ENCODE measurements at places on chromosomes 6 and 20.

DNA sequence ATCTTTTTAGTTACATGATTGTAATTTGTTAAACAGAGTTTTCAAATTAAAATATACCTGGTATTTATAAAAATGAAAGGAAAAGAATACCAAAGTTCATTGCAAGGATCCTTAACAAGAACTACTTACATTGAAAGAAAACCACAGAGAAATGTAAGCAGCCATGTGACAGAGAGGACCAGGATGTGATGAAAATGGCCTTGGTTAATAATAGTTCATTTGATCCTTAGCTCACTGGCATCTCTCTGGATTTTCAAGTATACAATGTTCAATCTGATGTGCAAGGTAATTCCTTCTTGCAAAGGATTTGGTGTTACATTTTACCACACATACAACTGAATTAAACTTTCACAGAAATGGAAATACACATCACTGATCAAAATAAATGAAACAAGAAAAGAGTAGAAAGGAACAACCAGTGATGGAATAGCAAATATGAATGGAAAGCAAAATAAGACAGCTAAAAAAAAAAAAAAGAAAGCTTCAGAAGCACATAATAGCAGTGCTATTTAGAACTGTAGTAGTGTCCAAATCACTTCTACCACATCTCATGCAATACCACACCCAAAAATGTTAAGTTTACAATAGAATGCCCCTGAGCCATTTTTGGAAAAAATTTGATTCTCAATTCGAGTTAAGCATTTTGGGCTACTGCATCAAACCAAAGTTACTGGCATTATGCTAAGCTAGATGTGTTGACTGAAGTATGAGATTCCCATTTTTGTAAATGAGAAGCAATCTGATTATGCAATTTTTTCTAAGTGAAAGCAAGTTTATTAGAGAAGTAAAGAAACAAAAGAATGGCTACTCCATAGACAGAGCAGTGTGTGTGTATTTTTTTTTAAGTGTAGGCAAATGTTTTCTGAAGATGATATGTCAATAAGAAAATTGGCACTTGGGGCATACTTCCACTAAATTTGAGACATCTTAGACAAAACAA, 22.6 kb upstream of the HLA-A start:
- no peak for DNase-seq

GRCh38 chr6:28808383-28808782, 115.4 kb downstream of the TRIM27 start:
- DNase-seq: no peak

GRCh38 chr6:139536751-139537617, 162.5 kb upstream of the CITED2 start:
- DNase-seq: no peak

DNA sequence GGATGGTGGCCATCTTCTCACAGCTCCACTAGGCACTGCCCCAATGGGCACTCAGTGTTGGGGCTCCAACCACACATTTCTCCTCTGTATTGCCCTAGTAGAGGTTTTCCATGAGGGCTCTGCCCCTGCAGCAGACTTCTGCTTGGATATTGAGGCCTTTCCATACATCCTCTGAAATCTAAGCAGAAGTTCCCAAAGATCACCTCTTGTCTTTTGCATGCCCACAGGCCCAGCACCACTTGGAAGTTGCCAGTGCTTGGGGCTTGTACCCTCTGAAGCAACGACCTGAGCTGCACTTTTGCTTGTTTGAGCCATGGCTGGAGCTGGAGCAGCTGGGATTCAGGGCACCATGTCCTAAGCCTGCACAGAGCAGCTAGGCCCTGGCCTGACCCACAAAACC, 189.1 kb upstream of the EYS start:
- no peak for DNase-seq

- peak; percentile 16 for DNase-seq
These were observed 33.4 kb downstream of the PRDM1 start for GRCh38 chr6:106119546-106119945.

Data from foreskin keratinocyte (primary cell).